Right renal pelvis (tissue), 4 donors: ENCODE measurements at places on chromosomes 1 and 21.

- no peak for DNase-seq
Observed at GRCh38 chr1:63408331-63408730, 40.9 kb downstream of the ALG6 start.

DNA sequence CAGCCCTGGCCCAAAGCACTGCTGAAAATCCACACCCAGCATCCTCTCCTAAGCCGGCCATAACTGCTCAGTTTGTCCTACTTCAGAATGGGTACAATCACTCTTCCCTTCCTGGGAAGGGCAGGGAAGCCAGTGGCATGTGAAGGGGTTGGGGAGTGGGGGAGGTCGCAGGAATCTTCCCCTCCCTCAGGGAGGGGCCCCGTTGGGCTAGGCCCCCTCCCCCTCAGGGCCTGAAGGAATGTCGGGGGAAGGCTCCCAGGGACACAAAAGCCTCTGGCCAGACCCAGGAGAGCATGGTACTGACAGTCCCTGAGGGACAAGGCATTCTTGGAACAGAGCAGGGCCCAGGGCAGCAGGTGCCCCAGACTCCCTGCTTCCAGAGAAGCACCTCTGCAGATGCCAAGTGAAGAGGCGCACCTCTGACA lies 1.2 kb downstream of the ELOVL1 start:
- no peak for DNase-seq

- no peak for DNase-seq
Observed at GRCh38 chr1:36206323-36206858, 17.9 kb upstream of the THRAP3 start.

DNA sequence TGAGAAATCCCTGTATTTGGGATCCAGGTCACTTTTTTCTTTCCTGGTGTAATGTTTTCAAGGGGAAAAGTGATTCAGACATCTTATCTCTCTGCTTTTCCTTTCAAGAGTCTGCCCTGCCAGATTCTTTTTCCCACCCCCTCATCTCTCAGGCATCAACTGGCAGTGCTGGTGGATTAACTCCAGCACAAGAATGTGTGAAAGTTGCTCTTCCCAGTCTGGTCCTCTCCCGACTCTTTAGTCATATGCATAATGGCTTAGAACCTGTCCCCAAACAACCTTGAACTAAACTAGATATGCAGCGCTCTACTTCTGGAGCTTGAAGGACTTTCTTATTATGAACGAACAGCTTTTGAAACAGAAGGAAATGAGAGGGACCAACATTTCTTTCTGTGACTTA lies 88.5 kb downstream of the SLC44A5 start:
- no peak for DNase-seq

GRCh38 chr1:153431002-153431401 lies 14.7 kb downstream of the S100A7A start:
- DNase-seq, result no peak

DNA sequence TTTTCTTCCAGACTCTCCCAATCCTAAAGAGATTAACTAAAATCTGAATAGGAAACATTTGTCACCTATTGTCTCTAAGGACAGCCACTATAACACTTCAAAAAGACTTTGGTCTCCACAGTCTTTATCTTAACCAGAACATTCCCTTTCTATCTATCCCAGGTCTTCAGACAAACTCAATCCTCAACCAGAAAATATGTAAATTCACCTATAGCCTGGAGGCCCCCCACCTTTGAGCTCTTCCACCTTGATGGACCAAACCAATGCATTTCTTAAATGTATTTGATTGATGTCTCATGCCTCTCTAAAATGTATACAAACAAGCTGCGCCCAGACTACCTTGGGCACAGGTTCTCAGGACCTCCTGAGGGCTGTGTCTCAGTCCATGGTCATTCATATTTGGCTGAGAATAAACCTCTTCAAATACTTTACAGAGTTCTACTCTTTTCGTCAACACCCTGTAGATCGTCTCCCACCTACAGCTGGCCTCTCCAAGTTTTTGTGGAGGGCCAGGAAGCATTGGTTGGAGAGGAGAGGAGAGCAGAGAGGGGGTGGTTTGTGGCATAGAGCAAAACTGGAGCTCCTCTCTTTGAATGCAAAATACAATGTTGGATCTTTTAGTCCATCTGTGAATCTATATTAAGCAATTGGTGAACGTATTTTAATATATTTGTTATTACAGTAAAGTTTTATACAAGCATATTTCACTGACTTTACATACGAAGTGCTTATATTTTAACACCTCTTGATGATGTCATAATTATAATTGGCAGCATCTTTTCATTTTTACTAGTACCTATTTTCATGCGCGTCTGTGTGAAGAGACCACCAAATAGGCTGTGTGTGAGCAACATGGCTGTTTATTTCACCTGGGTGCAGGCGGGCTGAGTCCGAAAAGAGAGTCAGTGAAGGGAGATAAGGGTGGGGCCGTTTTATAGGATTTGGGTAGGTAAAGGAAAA lies 230.7 kb upstream of the DUSP10 start:
- no peak for DNase-seq

DNA sequence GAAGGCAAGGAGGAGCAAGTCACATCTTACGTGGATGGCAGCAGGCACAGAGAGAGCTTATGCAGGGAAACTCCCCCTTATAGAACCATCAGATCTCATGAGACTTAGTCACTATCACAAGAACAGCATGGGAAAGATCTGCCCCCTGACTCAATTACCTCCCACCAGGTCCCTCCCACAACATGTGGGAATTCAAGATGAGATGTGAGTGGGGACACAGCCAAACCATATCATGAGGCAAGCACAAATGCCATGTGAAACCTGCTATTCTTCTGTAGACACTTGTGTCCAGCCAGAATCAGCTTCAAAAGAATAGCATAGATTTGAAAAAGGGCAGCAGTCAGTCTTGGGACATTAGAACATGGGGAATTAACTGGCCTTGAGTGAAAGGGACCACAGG lies 32.2 kb upstream of the UBE2U start:
- no peak for DNase-seq

DNA sequence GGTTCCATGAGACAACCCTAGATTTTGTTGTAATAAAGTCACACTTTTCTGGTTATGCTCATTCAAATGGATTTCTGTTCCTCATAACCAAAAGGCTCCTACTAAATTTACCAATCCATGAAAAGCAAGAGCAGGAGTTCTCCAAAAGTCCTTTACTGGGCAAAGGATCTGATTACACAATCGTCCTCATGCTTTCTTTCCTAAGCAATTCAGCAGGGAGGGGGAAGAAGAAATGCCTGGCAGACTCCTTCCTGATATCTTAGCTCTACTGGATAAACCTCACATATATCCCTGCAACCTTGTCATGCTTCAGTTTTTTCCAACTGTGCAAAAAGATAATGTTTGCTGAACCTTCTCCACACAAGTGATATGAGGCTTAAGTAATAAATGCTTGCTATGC lies 67.6 kb upstream of the GUCA2B start:
- no peak for DNase-seq

GRCh38 chr1:196027127-196027526 lies 581.1 kb downstream of the KCNT2 start:
- DNase-seq, result no peak
